ENCODE measurements at places on chromosomes 3 and 15. TPM values are rescaled to one million over a fixed set of nuclear protein-coding genes. Genes with fewer than 3 reads are reported as not detected.

RNU6-1 gene
- not detected for total RNA-seq

GRCh38 chr3:66582721-66583423 lies 82.0 kb upstream of the LRIG1 start:
- H3K27me3 ChIP-seq: no peaks in the 10 kb centered on the region
- no peak overlapping the region for H3K27ac ChIP-seq

- DNase-seq: no peak
- H3K4me1 ChIP-seq: no peaks in the 10 kb centered on the region
- no peaks in the 10 kb centered on the region for H3K36me3 ChIP-seq
- H3K27me3 ChIP-seq: no peaks in the 10 kb centered on the region
- H3K27ac ChIP-seq: no peak overlapping the region
- no peak overlapping the region for H3K4me3 ChIP-seq
These were observed 12.6 kb downstream of the RASGRP1 start for GRCh38 chr15:38551720-38552648.

GRCh38 chr15:48061605-48062004 lies 59.2 kb upstream of the SLC24A5 start:
- DNase-seq: no peak
- H3K36me3 ChIP-seq: no peaks in the 10 kb centered on the region
- no peaks in the 10 kb centered on the region for H3K27me3 ChIP-seq
- H3K27ac ChIP-seq: no peak overlapping the region

DNA sequence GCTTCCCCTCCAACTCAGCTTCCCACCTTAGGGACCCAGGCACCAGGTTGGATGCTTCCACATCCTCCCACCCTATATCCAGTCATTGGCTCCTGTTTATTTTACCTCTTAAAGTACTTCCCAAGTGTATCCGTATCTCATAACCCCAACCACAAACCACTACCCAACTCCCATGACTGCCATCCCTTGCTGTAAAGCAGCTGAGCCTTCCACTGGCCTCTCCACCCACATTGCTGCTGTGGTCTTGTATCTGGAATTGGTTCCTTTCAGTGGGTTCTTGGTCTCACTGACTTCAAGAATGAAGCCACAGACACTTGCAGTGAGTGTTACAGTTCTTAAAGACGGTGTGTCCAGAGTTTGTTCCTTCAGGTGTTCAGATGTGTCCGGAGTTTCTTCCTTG lies 79.8 kb upstream of the HRH1 start:
- no peak overlapping the region for H3K4me3 ChIP-seq
- H3K4me1 ChIP-seq: no peaks in the 10 kb centered on the region
- H3K27ac ChIP-seq: no peak overlapping the region
- no peaks in the 10 kb centered on the region for H3K36me3 ChIP-seq

- DNase-seq: no peak
- no peaks in the 10 kb centered on the region for H3K27me3 ChIP-seq
- no peaks in the 10 kb centered on the region for H3K36me3 ChIP-seq
These were observed 579.4 kb upstream of the TBL1XR1 start for GRCh38 chr3:177776661-177777101.

DNA sequence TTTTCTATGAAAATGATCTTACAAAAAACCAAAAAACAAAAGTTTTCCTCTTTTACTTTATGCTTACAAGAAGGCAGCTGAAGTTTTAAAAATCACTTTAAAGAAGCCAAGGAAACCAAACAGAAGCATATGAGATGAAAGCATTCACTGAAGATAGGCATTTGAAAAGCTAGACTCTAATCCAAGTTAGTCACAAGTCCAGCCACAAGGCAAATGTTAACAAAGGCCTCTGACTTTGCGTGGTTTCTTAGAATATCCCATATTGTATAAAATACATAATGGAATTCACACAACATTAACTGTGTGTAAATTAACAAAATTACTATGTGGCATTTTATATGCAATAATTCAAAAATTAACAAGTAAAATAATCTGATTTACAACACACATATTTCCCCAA lies 17.7 kb downstream of the MRPL3 start:
- no peak for DNase-seq
- no peak overlapping the region for H3K27ac ChIP-seq
- H3K36me3 ChIP-seq: peaks cover 5% of the 10 kb centered on the region

- H3K4me3 ChIP-seq: no peak overlapping the region
- H3K27me3 ChIP-seq: no peaks in the 10 kb centered on the region
- H3K4me1 ChIP-seq: no peaks in the 10 kb centered on the region
- no peaks in the 10 kb centered on the region for H3K36me3 ChIP-seq
- no peak for DNase-seq
These were observed 40.6 kb upstream of the RBMS3 start for GRCh38 chr3:29240248-29240647.

GRCh38 chr15:99970891-99971430 lies 237.7 kb upstream of the LYSMD4 start:
- H3K4me3 ChIP-seq: no peak overlapping the region
- no peaks in the 10 kb centered on the region for H3K27me3 ChIP-seq
- no peaks in the 10 kb centered on the region for H3K4me1 ChIP-seq
- no peaks in the 10 kb centered on the region for H3K36me3 ChIP-seq
- DNase-seq: no peak
- H3K27ac ChIP-seq: no peak overlapping the region

DNA sequence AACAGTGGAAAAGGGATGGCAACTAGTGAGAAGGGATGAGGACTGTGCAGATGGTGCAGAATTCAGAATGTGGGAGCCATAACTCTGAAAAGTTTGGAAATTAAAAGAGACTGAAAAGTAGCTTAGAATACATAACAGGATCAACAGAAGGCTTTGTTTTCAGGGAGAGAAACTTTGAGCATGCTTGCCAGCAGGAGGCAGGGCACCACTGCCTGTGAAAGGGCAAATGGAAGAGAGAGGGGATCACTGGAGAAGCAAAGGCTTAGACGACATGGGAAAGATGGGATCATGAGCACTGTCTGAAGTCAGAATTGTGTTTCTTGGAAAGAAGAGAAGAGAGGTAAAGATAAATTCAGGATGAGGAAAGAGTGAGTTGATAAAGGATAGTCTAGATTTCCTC lies 99.6 kb downstream of the ABI3BP start:
- no peak for DNase-seq
- no peaks in the 10 kb centered on the region for H3K36me3 ChIP-seq
- no peak overlapping the region for H3K27ac ChIP-seq

- peaks cover 24% of the 10 kb centered on the region for H3K4me1 ChIP-seq
- H3K4me3 ChIP-seq: no peak overlapping the region
- no peak for DNase-seq
- H3K36me3 ChIP-seq: no peaks in the 10 kb centered on the region
- H3K27ac ChIP-seq: no peak overlapping the region
These were observed 38.0 kb downstream of the ARRDC4 start for GRCh38 chr15:97998307-97999071.

DNA sequence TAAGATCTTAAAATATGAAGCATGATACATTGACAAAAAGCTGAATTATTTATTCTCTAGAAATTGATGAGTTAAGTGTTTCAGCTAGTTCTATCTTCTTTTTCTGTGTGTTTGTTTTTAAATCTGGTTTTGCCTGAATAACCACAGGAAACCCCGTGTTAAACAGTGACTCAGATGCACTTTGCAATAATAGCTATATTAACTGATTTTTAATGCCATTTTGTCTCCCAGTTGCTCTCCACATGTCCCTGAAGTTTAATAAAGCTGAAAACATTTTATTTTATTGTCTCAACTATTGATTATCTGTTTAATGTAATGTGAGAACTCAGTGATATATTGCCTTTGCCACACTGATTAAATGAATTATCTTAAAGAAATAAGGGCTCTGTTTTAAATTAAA lies 42.8 kb upstream of the ROBO1 start:
- H3K36me3 ChIP-seq: no peaks in the 10 kb centered on the region
- H3K27me3 ChIP-seq: no peaks in the 10 kb centered on the region
- no peak overlapping the region for H3K4me3 ChIP-seq
- no peak for DNase-seq
- no peak overlapping the region for H3K27ac ChIP-seq

MYZAP gene
- total RNA-seq: 12.1 TPM

GRCh38 chr3:58026598-58026997 lies 18.4 kb downstream of the FLNB start:
- H3K27me3 ChIP-seq: no peaks in the 10 kb centered on the region
- H3K4me1 ChIP-seq: peaks cover 22% of the 10 kb centered on the region
- H3K4me3 ChIP-seq: no peak overlapping the region
- H3K36me3 ChIP-seq: no peaks in the 10 kb centered on the region
- H3K27ac ChIP-seq: peak overlapping the region; percentile 31

DNA sequence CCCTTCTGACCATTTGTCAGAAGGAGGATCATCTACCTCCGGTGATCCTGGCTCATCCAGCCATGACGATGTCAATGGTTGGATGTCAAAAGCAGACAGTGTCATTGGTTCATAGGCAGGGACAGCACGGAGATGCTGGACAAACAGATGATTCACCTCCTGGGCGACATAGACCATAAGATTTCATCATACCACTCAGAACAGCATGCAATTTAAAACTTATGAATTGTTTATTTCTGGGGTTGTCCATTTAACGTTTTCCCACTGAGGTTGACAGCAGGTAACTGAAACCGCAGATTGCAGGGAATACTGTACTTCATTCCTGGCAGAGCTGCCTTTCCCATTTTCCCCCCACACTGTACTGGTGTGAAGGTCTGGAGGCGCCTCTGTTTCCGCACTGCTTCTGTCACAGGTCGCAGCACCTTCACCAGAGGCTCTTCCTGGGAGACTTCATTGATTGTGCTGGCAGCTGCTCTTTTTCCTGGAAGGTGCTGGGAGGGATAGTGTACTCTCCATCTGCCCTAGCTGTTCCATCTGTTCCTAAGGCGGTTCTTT lies 32.5 kb upstream of the TMOD3 start:
- DNase-seq: peak; percentile 25
- no peak overlapping the region for H3K4me3 ChIP-seq
- H3K27me3 ChIP-seq: no peaks in the 10 kb centered on the region
- H3K4me1 ChIP-seq: no peaks in the 10 kb centered on the region
